ENCODE measurements at places on chromosomes 13 and 19. TPM values are rescaled to one million over a fixed set of nuclear protein-coding genes. Genes with fewer than 3 reads are reported as not detected.

DNA sequence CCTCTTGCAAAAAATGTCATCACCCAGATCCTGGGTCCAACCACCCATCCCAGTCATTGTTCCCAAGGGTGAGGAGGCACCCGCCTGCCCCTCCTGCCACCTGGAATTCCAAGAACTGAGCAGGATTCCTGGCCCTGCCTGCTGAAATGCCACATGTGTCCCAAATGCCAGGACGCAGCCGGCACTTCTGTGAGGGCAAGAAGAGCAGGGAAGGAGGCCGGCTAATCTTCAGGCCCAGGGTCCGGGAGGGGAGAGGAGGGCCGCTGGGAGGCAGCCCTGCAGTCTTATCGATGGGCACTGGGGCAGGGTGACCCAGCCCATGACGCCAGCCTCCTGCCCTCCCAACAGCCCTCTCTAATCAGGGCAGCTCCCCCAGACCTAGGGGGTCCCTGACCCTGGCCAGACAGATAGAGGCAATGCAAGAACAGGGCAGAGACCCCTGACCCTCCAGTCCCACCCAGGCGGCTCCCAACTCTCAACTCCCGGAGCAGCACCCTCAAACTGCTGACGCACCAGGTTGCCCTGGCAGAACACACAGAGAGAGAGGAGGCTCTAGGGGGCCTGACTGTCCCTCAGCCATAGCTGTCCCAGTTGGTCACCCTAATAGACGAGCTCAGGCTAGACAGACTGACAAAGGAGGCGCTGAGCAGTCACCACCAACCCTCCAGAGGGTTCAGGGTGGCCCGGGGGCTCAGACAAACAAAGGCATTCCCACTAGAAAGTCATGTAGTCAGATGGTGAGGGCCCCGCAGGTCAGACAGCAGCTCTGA lies 1.5 kb downstream of the MFSD12 start:
- no peak for DNase-seq

GRCh38 chr13:40485611-40486517 lies 180.6 kb downstream of the FOXO1 start:
- DNase-seq = no peak

- DNase-seq = no peak
Measured at GRCh38 chr13:25217023-25217885, 45.2 kb upstream of the AMER2 start.

DNA sequence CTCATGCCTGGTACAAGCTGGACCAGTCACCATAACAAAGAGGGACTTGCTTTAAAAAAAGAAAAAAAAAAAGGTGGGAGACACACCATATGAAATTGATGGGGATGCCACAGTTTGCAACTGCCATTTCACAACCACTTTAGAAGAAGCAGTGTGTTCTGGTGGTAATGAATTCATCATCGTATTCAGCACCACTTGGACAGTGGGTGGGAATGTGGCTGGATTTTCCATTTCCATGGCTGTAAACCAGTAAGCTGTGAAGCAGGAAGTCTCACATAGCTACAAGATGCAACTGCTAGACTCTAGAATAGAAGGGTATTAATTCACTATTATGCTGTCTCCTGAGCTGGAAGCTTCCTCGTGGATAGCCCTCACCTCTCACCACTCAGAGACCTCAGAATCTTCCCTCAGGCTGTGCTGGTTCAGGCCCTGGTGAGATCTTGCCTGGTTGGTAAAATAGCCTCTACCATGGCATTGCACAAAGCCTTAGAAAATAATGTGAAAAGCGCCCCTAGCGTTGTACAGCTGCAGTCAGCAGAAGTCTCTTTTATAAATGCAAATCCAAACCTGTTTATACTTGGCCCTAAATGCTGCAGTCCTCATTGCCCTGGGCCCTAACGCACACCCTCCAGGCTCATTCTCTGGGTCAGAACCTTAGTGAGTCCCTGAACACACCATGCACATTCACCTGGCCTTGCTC lies 150.7 kb downstream of the KCTD15 start:
- no peak for DNase-seq

GRCh38 chr13:28653111-28653510 lies 5.8 kb upstream of the POMP start:
- no peak for DNase-seq

GRCh38 chr13:30151388-30151787 lies 156.0 kb downstream of the KATNAL1 start:
- DNase-seq = no peak

GRCh38 chr13:92317066-92317465 lies 909.5 kb upstream of the GPC6 start:
- DNase-seq = no peak

DNA sequence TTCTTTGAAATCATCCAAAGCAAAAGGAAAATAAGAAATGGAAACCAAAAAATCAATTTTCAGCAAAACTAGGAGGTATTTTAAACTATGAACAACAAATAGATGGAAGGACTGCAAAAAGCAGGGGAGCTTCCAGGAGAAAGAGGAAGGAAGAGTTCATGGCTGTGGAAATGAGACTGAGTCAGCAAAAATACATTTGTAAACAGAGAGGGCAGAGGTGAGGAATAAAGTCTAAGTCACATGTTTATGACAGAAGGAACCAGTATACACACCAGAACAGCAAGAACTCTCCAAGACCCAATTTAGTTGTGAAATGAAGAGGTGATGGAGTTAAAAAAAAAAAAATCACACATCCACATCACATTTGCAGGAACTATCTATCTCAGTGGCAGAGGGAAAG lies 69.6 kb downstream of the RNASEH2B start:
- no peak for DNase-seq

GRCh38 chr13:111282425-111282824 lies 38.0 kb upstream of the TEX29 start:
- DNase-seq = no peak

DNA sequence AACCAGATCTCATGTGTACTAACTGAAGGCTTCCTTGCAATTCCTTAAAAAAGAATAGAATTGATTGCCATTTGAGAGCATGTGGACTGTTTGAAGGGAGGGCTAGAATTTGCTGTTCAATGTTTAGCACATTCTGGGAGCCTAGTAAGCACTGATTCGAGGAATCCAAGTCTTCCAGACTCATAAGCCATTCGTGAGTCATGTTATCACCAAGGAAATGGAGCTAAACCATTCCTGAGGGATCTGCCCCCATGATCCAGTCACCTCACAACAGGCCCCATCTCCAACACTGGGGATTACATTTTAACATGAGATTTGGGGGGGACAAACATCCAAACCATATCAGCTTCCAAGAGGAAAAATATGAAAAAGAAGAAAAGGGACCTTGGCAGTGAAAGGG lies 276.4 kb downstream of the KCNRG start:
- no peak for DNase-seq

- no peak for DNase-seq
Measured at GRCh38 chr13:67366533-67366932, 136.4 kb upstream of the PCDH9 start.

NLRP11 gene
- not detected for total RNA-seq

ZNF132 gene
- total RNA-seq = 3.4 TPM

RFPL4A gene
- total RNA-seq = not detected

FGF22 gene
- total RNA-seq = not detected

All from transverse colon (tissue), 4 donors.